ENCODE measurements at places on chromosomes 3 and 15.

DNA sequence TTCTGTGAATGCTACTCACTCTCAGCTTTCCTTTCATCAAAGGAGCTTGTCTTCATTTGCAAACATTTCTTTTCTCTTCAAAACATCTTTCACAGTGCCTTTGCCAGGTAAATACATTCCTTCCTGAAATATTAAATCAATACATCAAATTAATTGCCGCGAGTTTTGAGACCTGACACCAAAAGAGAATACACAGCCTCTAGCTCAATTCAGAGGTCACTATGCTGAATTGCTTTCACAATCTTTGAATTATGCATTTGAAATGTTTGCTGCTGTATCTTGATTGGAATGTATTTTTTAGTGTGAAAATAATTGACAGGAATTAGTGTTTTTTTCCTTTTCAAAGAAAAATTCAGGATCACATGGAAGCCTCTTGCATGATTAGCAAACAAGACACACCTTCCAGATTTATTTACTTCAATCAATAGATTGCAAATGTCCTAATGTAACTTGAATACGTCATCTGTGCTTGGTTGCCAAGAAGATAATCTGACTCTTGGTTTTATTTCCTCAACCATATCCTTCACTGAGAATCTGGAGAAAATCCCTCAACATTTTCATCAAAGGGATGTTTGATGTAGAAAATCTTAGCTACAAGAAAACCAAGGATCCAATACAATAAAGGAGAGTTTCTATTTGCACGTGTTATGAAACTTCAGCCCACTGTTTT lies 83.6 kb downstream of the KCNH8 start:
- no peak for DNase-seq

DNA sequence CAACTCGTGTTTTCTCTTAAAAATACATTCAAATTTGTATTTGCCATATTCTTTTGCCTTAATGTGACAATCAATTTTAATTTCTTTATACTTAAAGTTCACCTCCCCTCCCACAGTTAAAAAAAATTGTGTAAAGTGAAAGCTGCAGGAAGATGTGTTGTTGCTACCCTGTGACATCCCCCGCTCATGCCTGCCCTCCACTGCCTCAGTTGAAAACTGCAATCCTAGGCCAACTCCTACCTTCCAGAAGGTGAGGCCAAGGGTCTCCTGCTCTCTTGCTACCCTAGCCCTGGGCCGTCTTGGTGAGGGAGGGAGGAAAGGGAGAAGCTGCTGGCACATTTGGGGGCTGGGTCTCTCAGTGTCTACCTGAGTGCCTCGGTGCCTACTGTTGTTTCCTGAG lies 57.0 kb upstream of the CMTM7 start:
- DNase-seq, result no peak

DNA sequence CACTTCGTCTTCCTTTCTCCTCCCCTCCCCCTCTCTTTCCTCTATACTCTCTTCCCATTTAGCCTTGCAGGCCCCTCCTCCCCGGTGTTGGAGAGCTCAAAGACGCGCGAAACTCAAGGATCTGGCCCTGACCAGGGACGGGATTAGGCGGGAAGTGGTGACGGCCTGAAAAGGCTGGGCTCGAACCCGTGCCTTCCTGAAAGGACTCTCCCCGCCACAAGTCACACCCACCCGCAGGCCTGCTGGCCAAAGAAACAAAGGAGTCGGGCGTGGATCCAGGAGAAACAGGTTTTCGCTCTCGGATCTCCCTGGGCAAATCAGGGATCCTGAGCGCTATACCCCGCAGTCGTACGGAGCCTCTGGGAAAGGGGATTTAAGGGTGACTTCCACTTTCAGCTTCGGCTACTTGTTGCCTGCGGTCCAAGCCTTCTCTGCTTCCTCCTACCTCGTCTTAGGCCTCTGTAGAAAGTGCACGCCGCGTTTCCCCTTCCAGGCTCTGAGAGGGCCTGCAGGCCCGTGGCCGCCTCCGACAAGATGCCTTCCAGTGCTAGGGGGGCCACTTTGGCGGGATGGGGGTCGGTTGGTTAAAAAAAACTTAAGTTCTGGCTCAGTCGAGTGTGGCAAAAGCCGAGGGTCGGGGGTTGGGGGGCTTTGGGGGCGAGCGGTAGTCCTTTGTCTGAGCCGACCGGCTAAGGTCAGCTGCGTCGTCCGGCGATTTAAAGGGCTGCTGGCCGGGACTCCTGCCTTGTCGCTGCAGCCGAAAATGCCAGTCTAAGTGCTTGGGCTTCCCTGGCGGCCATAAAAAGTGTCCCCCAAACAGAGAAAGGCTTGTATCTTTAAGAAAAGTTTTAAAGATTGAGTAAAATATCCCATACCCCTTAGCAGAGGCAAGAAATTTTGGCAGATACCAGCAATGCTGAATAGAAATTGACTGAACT lies 8.2 kb downstream of the ZIC4 start:
- no peak for DNase-seq

DNA sequence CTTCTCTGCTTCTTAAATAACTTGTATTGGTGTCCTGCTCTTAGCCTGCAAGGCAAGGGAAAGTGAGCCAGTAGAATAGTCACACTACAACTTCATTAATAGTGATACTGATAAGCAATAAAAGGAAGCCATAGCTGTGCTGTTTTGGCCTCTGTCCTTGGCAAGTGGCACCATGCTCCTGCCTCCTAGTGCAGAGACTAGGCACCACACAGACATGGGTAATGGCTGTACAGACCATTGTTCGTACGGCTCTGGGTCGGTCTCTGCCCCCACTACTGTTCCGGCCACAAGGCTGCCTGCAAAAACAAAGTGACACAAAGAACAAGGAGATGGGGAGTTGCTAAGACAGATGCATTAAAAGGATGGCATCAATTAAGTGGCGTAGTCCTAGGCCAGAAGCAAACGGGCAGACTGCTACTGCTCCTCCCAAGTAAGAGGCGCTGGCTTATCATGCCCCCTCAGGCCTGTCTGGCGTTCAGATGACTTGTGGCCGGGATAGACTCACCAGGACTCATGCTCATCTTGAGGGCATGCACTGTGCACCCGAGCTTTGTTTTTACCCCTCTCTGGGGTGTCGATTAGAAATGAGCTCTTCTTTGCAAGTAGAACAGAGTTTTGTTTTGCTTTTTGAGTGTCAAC lies 75.6 kb downstream of the TRAK1 start:
- DNase-seq, result no peak

- DNase-seq, result no peak
Measured at GRCh38 chr3:98977520-98977919, 76.0 kb upstream of the DCBLD2 start.

- no peak for DNase-seq
Measured at GRCh38 chr3:45441584-45442310, 53.4 kb downstream of the LARS2 start.

DNA sequence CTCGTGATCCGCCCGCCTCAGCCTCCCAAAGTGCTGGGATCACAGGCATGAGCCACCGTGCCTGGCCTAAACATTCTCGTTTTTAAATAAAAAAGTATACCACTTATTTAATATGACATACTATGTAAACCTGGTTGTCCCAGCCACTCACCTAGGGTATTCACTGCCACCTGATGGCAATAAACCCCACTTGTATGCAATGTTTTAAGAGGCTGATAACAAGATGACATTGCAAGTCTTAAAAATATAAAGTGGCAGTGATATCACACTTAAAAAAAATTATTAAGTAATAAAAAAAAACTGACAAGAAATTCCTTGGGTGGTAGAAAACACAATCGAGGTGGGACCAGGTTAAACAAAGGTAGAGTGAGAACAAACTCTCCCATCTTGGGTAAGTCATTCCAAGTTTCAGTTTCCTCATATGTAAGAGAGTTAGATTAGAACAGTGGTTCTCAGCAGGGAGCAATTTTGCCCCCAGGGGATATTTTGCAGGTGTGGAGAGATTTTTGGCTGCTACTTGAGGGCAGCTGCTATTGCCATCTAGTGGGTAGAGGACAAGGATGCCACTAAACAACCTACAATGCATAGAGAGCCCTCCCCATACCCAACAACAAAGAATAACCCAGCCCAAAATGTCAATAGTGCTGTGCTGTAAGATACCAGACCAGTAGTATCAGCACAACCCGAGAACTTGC lies 14.5 kb downstream of the ARF4 start:
- DNase-seq, result no peak

DNA sequence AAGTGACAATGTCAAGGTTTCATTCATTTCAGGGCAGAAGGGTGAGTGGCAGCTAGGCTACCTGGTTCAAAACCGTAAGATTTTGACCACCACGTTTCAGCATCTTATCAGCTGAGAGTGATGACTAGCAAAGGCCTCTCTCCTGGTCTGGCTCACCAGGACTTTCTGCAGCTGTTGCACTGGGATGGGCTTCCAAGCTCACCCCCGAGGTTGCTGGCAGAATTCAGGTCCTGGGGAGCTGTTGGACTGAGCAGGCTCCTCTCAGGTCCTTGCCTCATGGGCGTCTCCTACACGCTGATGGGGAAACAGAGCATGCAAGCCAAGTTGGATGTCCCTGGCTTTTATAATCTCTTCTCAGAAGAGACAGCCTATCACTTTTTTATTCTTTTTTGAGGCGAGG lies 88.8 kb upstream of the RNU6-1 start:
- DNase-seq, result no peak

GRCh38 chr15:43966646-43967045 lies 139.8 kb downstream of the WDR76 start:
- DNase-seq, result no peak

- DNase-seq, result no peak
Measured at GRCh38 chr15:33328106-33328505, 17.3 kb downstream of the RYR3 start.

- DNase-seq, result no peak
Measured at GRCh38 chr3:50154476-50154839, 666 bp upstream of the SEMA3F start.

DNA sequence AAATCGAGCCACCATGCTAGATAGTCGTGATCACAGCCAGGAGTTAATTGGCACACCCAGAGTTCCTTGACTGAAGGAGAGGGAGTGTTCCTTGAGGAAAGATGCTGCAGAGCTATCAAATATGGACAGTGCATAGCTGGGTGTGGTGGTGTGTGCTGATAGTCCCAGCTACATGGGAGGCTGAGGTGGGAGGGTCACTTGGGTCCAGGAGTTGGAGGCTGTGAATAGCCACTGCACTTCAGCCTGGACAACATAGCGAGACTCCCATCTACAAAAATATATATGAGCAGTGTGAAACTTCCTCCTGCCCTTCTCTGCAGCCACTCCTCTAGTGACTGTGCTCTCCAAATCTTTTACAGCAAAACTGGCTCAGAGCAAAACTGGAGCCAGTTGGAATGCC lies 10.0 kb upstream of the USP13 start:
- DNase-seq, result no peak

- DNase-seq, result no peak
Measured at GRCh38 chr15:39281094-39281493, 299.8 kb upstream of the THBS1 start.

DNA sequence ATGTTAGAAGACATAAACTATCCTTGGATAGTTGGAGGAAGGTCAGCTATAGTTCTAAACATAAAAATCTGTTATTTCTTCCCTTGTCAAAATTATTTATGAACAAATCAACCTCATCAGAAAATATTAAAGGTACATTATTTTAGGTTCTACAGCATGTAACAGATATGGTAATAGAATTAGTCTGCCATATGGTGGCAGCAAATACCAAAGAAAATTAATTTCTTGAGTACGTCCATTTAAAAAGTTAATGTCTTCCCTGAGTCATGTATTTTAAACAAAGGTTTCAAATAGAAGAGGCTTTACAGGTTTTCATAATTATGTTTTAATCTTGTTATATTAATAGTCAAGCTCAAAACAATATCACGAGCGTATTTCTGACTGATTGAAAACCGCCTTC lies 17.9 kb upstream of the ANKRD28 start:
- no peak for DNase-seq

DNA sequence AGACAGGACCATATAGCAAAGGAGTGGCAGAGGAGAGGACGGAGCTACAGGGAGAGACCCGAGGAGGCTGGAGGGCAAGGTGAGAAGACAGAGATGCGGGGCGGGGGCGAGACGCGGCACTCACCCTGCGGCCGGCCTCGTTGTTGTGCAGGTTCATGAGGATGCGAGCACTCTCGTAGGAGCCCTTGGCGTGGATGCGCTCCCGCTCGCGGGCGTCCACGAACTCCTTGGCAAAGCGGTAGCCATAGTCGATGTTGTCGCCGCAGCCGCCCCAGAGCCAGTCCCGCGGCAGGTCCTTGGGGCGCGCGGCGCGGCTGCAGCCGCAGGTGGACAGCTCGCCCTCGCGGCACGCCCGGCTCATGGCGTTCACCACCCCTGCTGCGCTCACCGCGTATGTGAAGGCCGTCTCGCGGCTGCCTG lies 12.9 kb downstream of the WNT5A start:
- peak; percentile 31 for DNase-seq
